ENCODE measurements at places on chromosomes 5 and 9.
A peak's percentile ranks its signal among the peaks of the same experiment; 100 is the strongest.

DNA sequence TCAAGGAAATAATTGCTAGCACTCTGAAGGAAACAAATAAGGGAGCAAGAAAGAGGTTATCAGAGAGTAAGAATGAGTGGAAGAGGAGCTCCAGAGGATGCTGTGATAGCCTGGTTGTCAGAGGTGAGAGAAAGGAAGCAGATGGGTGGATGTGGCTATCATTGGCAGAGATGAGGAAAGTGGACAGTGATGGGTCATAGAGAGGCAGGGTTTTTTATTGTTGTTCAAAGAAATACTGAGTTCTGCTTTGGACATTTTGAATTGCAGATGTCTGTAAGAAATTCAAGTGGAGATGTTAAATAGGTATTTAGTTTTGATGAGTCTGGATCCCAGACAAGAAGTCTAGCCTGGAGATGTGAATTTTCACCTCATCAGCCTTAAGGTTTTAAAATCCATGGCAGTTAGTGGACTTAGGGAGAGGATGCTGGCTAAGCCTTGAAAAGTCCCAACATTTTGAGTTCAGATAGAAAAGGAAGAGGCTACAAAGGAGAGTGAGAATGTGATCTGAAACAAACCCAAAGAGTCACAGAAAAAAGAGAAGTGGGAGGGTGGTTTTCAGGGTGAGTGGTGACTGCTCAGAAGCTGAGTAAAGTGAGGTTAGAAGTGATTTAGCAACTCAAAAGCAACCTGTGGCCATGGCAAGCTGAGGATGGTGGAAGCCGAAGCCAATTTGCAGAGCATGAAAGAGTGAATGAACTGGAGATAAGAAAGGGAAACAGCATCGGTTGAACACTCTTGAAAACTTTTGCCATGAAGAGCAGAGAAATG is 50.4 kb downstream of the PPIC start:
- DNase-seq: no peak

DNA sequence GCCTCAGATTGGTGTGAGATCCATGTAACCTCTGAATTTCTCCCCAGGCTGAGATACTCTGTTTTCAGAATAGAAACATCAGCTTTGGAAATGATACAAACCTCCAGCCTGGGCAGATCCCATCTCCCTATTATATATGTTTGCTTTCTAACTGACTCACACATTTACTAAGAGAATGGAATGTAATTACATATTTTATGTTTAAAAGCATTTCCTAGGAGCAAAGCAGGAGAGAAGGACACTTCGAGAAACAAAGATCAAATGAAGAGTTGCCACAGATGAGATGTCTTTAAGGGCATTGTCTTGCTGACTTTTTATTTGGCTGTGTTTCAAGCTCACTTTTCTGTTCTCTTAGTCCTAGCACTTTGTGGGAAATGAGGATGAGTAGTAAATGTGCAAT is 96.3 kb downstream of the CDH18 start:
- DNase-seq: no peak

GRCh38 chr5:133890776-133891280 is 77.6 kb downstream of the C5orf15 start:
- no peak for DNase-seq

DNA sequence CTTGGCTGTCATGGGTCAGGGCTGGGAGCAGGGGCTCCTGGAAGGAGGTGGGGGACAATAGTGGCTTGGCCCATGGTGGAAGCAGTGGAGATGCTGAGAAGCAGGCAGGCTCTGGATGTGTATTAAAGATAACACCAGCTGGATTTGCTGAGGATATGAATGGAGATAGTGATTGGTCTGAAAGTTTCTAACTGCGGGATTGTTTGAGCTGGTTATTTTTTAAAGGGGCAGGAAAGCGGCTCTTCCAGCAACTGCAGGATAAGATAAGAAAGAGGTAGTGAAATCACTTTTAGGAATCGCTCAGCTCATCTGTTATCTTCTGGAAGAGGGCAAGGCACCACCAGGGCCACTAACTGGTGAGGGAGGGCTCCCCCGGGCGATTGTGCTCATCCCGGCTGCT is 125.5 kb downstream of the TENT4A start:
- DNase-seq: no peak

- DNase-seq: no peak
Observed at GRCh38 chr9:98968601-98969337, 25.1 kb downstream of the COL15A1 start.

DNA sequence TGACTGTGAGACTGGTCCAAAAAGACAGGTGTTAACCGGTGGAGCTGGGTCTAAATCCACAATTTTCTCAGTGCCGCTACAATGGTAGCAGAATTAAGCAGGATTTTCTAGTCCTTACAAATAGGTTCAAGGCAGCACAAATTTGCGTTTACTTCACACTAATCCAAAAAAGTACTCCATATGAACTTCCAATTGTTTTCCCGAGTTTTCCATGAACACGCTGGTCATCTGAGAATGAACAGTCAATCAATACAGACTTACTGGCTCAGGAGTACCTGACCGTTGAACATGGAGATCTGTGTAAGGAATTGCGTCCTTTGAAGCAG is 709 bp downstream of the SLC35D2 start:
- DNase-seq: no peak

DNA sequence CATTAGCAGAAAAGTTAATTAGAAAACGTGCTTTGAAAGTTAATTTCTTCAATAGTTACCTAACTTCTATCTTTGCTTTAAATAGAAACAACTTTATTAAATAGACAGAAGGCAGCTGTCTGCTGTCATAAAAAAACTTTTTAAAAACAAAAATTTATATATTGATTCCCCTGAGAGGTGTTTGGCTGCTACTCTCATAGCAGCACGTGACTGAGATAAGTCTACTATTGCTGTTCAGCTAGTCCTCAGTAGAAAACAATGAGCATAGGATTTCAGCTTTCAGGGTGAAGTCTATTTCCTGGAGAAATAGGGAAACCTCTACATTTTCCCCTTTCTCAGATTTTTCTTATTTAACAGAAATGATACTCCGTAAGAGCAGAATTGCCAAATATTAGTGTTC is 135.0 kb upstream of the FBN2 start:
- DNase-seq: no peak

DNA sequence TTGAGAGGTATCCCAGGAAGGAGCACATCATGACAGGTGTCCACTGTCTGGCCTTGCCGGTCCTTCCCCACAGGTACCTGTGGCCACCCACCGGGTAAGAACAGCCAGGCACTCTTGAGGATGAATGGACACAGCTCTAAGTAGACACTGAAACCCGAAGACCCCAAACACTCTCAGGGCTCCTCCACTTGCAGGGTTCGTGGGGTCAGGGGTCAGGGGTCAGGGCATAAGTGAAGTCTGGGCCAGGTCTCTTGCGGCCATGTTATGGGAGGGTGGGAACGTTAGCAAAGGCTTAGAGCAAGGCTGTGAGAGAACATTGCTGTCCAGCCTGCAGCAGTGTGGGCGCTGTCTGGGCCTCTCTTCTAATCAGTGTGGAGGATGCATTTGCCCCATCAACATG is 40.0 kb downstream of the MAPK9 start:
- DNase-seq: no peak

DNA sequence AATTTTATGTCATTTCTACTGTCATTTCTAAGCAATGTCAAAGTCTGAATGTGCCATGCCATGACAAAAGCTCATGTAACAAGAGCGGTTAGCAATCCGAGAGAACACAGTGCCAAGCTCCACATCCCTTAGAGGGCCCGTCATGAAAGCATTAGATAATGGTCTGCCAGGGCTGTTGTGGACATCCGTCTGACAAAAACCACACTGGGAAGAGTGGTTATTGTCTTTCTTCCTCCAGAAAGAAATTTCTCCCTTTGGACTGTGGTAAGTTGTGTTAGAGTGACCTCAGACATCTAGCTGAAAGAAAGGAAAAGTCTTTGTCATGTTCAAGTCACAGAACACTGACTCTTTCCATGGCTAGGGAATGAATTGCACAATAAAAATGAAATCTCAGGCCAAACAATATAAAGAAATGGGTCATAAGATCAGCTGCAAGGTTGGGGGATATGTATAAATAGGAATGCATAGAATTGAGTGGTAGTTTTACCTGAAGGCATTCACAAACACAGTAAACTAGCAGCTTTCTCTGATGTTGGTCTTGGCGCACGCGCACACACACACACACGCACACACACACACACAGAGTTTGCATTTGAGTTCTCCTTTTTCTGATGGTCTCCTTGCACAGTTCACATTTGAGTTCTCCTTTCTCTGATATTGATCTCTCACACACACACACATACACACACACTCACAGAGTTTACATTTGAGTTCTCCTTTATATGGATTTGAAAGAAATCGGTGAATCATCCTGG is 5.3 kb downstream of the SLC1A3 start:
- DNase-seq: no peak

DNA sequence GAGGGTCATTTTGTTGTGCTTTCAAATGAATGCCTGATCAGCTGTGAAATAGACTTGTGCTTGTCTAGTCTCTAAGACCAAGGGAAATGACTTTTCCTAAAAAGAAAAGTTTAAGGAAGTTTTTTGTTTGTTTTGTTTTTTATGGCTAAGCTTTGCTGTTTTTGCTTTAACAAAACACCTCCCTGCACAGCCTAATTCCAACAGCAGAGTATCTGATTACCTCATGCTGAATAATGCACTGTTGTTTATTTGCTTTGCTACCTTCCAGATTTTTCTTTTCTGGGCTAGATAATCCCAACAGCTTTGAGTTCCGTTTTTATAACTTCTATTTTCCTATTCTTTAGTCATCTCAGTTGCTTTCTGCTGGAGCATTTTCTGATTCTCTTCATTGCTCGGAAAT is 95.8 kb downstream of the AOPEP start:
- no peak for DNase-seq

GRCh38 chr9:98783518-98784226 is 12.7 kb downstream of the ANKS6 start:
- DNase-seq: no peak

GRCh38 chr9:21688108-21689102 is 114.0 kb upstream of the MTAP start:
- DNase-seq: peak; percentile 73

DNA sequence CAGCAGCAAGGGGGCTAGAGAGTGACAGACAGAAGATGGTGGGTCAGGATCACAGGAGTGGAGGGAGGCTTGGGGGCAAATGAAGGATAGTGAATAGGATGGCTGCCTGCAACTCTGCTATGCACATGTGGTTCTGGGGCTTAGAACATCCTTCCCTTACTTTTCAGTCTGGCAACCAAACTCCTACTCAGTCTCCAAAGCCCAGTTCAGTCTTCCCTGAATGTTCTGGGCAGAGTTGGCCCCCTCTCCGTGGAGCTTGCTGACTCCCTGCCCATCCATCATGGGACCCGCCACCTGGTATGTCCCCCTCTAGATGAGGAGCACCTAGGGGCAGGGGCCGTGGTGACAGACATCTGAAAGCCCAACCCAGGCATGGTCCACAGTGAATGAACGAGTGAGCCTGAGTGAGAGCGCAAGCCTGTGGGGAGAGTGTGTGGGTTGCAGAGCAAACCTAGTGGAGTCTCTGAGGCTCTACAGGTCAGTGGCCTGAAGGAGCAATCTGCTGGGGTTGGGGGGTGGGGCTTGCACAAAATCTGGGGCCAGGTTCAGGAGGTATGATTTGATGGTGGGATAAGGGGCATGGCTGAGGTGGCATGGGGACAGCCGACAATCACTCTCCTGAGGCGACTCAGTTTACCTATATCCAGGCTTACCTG is 180.6 kb downstream of the FGF18 start:
- DNase-seq: no peak

GRCh38 chr5:174849426-174849825 is 125.0 kb downstream of the MSX2 start:
- no peak for DNase-seq

- no peak for DNase-seq
Observed at GRCh38 chr5:116418774-116419173, 155.8 kb downstream of the SEMA6A start.

DNA sequence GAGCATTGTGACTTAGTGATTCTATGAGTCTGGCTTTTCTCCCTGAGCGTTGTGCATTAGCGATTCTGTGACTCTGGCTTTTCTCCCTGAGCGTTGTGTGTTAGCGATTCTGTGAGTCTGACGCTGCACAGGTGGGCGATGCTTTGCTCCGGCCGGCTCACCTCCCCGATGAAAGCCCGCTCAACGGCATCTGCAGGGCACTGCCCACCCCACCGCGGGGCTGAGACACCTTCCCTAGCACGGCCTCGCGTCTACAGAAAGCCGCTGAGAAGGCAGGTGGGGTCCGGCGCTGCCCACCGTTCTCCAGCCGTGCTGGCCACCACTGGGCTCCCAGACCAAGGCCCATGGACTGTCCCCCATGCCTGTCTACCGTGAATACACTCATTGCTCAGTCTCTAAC is 12.8 kb upstream of the SLC9A3 start:
- DNase-seq: no peak

DNA sequence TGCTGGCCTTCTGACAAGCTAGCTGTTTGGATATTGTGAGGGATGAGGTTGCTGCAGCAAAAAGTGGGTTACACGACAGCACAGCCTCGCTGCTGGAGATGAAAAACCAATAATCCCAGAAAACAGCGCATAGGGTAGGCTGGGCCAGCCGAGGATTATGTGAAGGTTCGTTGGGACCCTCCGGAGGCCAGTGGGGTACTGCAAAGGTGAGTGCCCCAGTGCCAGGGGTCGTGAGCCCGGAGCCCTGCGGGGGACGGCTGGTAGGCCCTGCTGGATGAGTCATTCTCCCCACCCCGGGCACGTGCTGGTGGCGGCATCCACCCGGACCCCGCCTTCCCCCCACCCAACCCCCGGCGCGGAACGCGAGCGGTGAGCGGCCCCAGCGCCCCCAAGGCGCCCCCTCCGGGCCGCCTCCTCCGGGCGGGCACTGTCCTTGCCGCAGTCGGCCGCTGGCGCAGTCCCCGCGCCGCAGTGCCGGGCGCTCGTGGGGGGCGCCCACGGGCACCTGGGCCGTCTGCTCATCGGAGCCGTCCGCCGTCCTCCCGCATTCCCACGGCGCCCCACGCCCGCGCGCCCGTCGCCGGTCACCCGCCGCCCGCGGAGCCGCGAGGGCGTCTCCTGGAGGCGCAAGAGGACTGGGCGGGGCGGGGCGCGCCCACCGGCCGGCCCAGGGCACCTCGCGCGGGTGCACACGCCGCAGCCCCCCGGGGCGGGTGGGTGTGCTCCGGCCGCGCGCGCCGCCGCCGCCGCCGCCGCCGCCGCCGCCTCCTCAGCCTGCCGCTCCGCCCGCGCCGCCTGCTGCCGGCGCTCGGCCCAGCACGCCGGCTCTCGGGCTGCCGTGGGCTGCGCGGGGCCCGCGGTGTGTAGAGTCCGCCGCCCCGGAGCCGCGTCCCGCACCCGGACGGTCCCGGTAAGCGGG is at the start of gene PHF24:
PHF24 (plus strand) TSS at position 794 of the 919 bp plus-strand sequence. CDS start 13,014 bp downstream, outside the sequence.
- DNase-seq: peak; percentile 22

- DNase-seq: no peak
Observed at GRCh38 chr9:114011313-114011712, 66.8 kb downstream of the AMBP start.

DNA sequence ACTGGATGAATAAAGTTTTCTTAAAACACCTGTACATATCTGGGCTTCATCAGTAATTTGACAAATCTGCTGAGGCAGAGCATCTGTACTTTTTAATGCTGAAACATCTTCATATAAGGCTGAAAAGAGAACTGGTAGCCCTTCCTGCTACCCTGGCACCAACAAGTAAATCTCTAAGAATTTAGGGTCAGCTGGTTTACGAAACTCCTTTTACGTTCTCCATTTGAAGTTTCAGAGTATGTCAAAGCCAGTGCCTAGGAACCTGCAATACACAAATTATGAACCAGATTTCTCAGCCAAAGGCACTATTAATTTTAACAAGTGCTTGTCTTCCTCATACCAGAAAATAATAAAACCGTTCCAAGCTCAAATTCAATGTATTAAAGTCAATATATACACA is 3.8 kb downstream of the ZFAND5 start:
- no peak for DNase-seq

- no peak for DNase-seq
Observed at GRCh38 chr5:59061377-59061776, 478.5 kb downstream of the RAB3C start.

Measured in LoVo (cell line).